ENCODE measurements at places on chromosomes 1 and 21.

DNA sequence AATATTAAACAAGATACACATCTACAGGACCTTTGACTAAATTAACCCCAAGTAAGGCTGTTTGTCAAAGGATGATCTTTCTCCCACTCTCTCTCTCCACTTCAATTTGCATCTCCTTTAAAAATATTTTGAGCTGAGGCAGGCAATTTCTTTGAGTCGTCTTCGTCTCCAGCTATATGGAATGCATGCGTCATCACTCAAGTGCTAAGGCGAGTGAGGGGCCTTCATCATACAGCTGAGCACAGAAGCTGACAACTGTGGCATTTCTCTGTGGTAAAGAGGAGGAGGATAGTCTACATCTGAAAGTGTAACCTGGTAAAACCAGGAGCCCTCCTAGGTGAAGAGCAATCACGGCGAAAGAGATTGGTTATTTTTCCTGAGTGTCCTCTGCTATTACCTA is 7.6 kb downstream of the EPHX4 start:
- DNase-seq: no peak

- DNase-seq: peak; percentile 7
These were observed 23.6 kb downstream of the HTR6 start for GRCh38 chr1:19688041-19688842.

GRCh38 chr1:178643831-178644230 is 81.2 kb upstream of the RALGPS2 start:
- DNase-seq: no peak

DNA sequence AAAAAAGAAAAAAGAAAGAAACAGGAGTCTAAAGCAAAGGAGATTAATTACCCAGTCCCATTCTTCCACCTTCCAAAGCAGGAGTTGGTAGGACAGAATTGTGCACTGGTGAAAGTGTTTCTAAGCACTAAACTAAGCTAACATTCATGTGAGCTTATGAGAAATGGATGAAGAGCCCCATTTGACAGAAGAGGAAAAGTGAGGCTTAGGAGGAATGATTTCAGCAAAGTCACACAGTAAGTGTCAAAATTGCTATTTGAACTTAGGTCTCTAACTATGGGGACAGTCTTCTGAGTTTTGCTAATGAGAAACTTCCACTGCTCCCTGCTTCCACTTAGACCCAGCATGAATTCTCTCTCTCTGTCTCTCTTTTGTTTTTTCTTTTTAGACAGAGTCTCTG is 18.7 kb downstream of the LCK start:
- no peak for DNase-seq

GRCh38 chr1:243465081-243465480 is 209.2 kb downstream of the SDCCAG8 start:
- DNase-seq: no peak

- no peak for DNase-seq
These were observed 55.5 kb downstream of the PLA2G4A start for GRCh38 chr1:186884251-186884650.

DNA sequence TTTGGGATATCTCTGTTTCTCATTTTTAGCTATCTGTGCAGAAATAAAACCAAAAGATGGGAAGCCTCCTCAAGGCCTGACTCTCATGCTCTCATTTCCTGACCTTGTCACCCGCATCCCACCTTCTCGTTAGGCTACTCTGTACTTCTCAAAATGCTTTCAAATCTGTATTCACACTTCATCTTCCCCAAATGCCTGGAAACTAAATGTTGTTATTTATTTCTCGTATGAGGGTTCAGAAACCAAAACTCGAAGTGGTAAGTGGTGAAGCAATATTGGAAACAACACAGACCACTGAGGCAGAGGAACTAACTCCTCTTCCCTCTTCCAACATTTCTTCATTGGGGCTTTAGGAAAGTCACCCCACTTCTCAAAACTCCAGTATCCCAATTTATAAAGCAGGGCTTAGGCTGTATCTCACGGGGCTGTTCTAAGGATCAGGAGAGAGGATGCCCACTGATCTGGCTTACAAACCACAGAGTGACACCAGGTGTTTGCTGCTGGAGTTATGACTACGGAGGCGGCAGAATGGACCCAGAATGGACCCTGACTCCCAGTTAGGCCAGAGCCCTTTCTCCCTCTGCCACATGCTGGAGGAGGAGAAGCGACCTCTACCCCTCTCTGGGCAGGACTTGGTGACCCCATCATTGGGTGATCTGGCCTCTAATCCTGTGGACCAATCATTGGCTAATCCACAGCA is 3.5 kb downstream of the SLAMF7 start:
- no peak for DNase-seq

GRCh38 chr1:23452011-23452411 is 27.5 kb upstream of the TCEA3 start:
- no peak for DNase-seq

DNA sequence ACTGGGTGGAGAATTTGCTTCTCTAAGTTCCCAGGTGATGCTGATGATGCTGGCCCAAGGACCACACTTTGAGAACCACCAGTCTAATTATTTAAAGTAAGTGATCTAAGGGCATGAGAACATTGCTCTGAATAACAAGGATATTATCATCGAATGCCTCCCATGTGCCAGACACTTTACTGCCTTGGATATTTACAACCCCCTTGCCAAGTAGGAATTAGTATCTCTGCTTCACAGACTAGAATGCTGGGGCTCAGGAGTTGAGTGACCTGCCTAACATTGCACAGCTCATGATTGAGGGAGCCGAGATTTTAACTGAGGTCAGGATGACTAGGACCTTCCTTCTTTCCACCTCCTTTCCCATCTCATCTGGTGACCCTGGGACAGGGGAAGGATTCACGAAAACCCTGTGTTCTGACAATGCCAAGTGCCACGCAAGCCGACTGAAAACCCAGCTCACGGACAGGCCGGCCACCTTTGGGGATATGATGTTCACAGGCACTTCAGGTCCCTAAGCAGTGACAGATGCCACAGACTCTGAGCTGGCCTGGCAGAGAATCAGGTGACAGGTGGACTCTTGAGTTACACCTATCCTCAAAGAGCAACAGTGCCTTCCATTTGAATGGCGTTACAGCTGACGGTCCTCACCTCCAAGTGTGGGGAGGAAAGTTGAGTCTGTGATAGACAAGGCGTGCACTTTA is 230.7 kb downstream of the TOMM20 start:
- DNase-seq: no peak

DNA sequence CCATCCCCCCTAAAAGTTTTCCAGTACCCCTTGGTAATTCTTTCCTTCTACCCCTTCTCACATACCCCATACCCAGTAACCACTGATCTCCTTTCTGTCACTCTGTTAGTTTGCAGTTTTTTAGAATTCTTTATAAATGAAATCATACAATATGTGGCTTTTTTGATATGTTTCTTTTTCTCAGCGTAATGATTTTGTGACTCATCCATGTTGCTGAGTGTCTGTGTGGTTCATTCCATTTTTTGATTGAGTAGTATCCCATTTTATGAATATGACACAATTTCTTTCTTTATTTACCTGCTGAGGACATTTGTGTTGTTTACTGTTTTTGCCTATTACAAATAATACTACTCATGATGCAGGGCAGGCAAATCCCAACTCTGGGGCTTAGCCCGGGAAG is 1605.3 kb downstream of the BRINP3 start:
- no peak for DNase-seq

- no peak for DNase-seq
These were observed 3.2 kb downstream of the EFNA4 start for GRCh38 chr1:155066777-155067176.

- no peak for DNase-seq
These were observed 118.7 kb upstream of the CD34 start for GRCh38 chr1:208029381-208030287.

DNA sequence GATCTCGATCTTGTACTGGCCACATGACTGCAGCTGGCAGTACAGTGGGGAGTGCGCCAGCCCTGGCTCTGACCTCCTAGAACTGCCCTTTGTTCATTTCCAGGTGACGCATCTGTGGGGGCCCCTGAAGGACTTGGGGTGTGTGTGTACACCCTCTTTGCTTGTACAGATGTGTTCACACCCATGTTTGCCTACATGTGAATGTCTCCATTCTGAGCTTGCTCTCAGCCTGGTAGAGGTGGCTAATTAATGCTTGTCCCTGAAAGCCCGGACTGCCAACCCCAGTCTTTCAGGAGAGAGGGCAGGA is 19.8 kb downstream of the TNFRSF1B start:
- DNase-seq: no peak

DNA sequence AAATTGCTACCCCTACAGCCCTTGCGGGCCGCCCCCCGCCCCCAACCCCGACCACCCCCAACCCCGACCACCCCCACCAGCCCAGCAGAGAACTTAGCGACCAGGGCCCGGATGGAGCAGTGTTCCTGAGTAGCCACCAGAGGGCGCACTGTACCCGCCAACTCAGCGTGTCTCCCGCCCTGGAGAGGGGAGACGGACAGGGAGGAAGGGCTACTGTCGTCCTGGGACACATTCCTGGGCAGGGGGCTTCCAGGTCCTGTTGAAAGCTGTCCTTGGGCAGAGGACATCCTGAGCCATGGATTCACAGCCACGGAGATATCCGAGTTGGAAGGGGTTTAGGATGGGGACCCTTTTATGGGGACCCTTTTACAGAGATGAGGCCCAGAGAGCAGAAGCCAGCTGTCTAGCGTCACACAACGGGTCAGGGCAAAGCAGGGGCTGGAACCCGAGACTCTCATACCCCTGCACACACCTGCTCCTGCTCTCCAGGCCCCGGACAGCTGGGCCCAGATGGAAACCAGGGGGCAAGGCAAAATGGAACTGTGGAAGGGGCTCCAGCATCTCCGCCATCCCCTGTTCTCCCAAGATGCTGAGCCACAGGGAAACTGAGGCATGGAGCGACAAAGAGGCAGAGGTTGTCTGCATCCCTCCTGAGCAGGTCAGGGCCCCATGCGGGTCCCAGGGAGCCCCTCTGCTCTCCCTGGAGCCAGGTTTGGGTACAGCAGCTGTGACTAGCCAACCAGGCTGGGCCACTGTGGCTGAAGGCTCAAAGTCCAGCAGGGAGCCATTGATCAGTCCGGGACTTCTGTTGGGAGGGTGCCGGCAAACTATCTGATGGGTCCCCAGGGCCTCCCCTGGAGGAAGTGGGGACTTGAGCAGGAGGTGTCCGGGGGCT is 25.0 kb upstream of the LAPTM5 start:
- peak; percentile 58 for DNase-seq

DNA sequence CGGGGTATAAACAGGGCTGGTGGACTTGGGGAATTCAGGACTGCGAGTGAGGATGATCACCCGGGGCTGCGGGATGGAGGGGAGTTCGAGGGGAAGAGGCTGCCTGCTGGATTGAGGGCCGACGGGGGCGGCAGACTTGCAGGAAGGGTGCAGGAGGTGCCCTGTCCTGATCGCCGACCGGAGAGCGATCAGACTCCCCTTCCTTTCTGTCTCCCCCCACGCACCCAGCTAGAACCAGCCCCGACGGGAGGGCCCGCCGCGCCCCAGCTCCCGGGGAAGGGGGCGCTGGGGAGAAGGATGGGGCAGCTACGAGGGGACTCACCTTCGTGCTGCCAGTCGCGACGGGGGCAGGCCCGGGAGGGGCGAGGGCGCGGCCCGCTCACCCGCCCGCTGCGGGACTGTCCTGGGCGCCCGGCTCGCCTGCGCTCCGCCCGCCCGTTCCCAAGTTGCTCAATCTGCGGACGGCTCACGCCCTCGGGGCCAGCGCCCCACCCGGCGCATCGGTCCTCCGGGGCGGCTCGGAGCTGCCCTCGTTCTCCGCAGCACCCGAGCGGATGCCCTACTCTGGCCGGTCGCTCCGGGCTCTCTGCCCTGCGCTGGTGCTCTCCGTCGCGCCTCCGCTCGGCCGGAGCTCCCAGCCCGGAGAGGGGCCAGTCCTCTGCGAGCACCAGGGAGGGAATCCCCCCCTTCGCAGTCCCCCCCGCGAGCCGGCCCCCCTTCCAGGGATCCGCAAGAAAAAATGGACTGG is at the start of gene RSPO1:
Gene RSPO1 (minus strand): TSS at position 649 of the 748 bp plus-strand sequence. CDS start 5,231 bp downstream, outside the sequence.
- DNase-seq: no peak

GRCh38 chr1:174954073-174954460 is 45.7 kb upstream of the CACYBP start:
- DNase-seq: no peak

DNA sequence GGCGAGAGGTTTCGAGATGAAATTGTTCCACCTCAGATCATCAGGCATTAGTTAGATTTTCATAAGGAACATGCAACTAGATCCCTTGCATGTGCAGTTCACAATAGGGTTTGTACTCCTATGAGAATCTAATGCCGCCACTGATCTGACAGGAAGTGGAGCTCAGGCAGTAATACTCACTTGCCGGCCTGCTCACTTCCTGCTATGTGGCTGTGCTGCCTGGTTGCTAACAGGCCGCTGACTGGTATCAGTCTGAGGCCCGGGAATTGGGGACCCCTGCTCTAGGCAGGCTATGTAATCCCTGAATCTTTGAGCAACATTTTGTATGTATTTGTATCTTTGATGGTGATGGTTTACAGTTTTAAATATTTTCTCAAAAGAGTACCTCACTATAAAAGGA is 32.5 kb downstream of the XKR8 start:
- peak; percentile 26 for DNase-seq

DNA sequence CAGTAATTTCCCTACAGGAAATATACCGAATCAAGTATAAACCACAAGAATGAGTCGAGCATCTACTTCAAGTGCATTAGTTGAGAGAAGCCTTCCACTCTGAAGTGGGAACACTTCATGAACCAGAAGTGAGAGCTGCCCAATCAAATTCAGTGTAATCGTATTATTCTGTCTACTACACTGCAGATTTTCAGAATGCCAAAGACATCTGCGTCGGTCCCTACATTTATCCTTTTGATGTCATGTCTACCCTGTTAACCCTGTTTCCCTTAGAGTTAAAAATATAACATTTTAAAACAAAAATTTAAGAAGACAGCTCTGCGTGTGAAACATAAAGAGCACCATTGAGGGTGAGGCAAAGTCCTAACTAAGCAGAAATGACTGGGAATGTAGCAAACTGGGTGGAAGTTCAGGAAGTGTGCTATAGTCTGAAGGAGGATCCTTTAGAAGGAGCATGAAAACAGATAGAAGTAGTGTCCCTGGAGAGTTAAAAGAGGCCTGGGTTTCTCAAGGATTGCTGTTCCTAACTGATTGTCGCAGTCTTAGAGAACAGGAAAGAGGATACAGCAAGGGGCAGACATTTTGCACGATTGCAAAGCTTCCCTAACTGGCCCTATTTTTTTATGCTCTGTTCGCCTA is 291.2 kb downstream of the PTPRC start:
- DNase-seq: no peak

- DNase-seq: no peak
These were observed 178.3 kb downstream of the KCNJ6 start for GRCh38 chr21:37737996-37738395.

GRCh38 chr1:109251277-109252166 is 2.2 kb downstream of the CELSR2 start:
- no peak for DNase-seq

GRCh38 chr1:97384294-97384968 is 536.4 kb downstream of the DPYD start:
- DNase-seq: no peak

- DNase-seq: no peak
These were observed 1.9 kb downstream of the CSMD2 start for GRCh38 chr1:34162852-34163766.

Data from activated T-cell treated with anti-CD3 and anti-CD28 coated beads for 4 hours (primary cell).